ENCODE measurements at places on chromosomes 11 and 22.

GRCh38 chr11:17831228-17831627 is 96.6 kb downstream of the KCNC1 start:
- no peak for DNase-seq

DNA sequence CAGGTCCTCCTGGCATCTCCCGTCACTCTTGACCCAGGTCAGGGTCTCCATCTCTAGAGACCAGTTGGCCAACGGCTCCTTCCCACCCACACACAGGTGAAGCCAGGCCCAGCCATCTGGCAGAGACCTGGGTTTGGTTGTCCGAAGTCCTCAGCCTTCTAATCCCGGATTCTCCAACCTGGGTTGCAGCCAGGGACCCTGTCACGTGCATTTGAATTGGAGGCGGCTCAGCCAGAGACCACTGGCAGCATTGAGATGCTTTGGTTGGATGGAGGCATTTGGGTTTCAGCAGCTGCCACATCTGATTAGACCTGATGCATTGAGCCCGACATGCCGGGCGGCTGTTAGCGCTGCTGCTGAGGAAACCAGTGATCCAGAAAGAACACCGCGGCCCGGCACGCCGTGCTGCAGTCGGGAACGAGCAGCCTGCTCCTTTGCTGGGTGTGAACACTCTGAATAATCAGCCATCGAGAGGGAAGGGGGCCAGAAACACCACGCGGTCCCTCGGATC is 163.2 kb downstream of the BRD1 start:
- DNase-seq: peak; percentile 8

GRCh38 chr11:44725757-44726282 is 942 bp upstream of the TSPAN18 start:
- DNase-seq: no peak

GRCh38 chr22:44395118-44396005 is 82.6 kb upstream of the SHISAL1 start:
- DNase-seq: no peak

GRCh38 chr11:68682531-68682961 is 1.8 kb upstream of the GAL start:
- DNase-seq: no peak

DNA sequence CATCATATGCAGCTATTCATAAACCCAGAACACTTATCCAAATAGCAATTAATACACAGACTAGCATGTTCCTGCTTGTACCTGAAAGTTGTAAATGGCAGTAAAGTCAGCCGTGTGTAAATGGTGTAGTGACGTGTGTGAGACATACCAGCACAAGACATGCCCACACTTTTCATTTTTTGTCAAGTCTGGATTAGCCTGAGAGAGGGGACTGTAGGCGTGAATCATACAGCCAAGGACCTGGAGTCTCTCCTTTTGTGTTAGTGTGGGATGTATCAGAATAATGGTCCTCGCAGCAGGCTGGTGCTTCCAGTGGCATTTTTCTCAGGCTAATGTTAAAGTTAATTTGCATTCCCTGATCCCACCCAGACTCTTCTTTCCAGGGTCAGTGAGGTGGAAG is 116.8 kb upstream of the BMAL1 start:
- no peak for DNase-seq

DNA sequence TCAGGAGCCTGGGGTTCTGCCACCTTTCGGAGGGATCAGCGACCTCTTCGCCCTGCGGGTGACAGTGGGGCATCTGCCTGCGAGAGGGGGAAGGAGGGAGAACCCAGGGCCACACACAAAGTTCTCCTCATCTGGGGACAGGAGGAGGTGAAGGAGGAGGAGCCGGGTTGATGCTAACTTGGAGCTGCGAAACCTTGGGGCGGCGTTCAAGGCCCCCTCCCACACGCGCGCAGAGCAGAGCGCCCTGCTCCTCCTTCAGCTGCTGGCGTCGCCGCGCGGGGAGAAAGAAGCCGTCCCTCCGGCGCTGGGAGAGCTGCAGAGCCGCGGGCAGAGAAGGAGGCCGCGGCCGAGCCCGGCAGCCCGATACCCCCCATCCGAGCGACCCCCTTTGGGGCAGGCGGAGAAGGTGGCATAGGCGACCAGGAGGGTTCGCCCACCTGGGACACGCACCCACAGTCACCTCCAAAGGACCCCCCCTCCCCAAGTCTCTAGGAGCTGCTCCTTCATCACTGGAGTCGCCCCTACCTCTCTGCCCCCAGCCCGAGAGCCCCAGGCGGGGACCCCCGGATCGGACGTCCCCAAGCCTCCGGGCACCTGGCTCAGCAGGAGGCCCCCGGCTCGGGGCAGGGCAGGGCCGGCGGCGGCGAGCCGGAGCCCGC is at the start of gene RASD2:
RASD2 (plus strand) TSS at position 237 of the 659 bp plus-strand sequence. CDS start 5,979 bp downstream, outside the sequence.
- no peak for DNase-seq

DNA sequence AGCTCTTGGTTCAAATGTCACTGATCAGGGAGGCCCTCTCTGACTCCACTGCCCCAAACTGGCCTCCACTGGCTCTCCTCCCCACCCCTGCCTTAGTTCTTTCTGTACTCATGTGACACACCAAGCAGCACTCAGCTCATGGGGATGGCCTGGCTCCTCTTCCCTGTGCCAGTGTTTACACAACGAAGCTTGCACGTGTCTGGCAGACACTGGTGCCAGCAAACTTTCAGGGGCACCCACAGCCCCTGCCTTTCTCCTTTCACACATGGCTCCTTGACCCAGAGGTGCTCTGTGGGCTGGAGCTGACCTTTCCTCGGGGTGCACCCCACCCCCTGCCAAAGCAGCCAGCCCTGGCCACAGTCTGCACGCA is 37.6 kb upstream of the PARVG start:
- no peak for DNase-seq

DNA sequence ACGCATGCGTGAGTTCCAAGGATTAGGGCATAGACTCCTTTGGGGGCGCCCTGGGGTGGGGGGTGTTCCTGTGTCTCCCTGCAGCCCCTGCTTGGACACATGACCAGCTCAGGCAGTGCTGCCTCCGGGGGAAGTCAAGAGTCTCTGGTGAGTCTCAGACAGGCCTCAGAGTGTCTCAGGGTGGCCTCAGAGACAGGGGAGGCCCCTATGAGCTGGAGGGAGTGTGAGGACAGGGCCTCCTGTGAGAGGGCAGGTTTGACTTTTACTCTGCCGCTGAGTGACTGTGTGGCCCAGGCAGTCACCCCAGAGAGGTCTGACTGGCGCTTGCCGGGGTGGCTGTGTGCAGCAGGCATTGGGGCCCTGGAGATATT is 41.2 kb upstream of the KCNQ1OT1 start:
- DNase-seq: no peak

DNA sequence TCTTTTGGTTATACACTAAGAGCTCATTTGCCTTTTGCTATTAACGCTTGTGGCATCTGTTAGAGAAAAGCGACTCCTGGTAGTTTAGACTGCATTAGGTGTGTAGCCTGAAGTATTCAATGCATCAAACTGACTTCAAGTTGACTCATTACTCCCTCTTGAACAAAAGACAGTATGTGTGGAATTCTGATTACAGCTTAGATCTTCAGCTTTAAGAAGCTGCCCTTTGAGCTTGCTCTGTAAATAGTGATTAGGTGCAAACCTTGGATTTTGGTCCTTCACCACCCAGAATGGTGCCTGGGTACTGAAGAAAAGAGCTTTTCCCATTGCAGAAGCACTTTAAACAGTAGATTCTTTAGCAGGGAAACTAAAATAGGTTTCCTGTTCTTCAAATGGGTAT is 62.1 kb downstream of the FAT3 start:
- DNase-seq: no peak

DNA sequence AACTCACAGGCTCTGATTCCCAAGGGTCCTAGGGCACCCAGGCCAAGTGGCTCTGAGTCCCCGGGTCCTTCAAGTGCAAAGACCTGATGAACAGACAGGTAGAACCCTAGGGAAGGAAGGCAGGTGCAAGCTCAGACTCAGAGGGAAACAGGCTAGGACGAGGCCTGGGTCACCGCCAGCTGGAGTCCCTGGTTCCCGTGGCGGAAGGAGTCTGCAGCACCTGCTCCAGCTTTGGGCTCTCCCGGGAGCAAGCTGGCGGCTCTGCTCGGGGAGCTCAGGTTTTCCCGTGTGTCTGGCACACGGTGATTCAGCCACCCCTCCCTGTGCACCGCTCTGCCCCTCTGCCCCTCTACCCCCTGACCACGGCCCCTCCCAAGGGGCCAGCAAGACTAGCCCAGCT is 59.8 kb downstream of the WNT7B start:
- no peak for DNase-seq

GRCh38 chr11:130606781-130607511 is 158.5 kb downstream of the ADAMTS15 start:
- no peak for DNase-seq

DNA sequence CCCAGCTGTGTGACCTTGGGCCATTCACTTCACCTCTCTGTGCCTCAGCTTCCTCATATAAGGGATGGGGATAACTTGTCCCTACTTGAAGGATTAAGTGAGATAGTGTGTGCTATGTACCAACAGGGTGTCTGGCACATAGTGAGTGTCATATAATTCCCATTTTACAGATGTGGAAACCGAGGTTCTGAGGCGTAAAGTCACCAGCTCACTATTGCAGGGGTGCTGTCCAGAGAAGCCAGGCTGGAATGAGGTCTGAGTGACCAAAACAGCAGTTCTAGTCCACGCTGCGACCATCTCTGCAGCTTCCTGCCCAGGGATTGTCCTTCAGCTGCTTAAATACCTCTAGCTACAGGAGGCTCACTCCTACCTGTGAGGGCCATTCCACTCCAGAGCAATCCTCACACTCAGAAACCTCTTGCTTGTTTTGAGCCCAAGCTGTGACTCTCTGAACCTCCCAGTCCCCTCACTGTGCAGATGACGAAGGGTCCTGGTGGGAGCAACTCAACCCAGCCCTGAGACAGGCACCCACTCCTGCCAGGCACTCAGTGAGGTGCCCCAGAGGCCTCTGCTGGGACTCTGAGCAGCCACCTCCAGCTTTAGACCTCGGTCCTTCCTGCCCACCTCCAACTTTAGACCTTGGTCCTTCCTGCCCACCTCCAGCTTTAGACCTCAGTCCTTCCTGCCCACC is 5.8 kb downstream of the MB start:
- DNase-seq: no peak

DNA sequence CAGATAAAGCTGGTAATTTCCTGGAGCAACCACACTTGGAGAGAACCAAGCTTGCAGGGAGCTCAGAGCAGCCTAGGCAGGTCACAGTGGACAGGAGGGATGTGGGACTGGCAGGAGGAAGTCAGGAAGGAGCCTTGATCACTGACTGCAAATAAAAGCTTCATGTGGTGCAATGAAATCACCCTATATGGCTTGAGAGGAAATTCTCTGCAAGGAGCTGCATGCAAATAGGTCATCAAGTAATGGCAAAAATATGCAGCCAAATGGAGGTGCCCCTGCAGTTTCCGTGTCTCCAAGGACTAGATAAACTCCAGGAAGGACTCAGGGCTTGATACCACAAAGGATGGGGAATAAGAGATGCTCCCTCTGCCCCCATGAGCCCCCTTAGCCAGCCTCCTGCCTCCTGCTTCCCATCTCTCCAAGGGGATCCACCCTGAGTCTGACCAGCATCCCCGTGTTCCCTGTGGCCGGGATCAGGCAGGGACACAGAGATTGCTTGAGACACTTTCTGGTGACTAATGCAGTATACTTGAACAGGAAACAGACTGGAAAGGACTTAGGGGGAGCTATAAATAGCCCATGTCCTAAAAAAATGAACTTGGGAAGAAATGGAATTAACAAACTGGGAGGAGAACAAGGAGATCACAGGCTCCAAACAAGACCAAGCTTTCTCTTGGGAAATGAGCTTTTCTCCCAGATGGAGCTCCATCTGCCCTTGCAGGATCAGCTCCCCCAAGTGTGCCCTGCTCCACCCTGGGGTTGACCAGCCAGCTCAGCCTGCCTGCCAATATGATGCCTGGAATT is 23.9 kb upstream of the MICAL2 start:
- no peak for DNase-seq

DNA sequence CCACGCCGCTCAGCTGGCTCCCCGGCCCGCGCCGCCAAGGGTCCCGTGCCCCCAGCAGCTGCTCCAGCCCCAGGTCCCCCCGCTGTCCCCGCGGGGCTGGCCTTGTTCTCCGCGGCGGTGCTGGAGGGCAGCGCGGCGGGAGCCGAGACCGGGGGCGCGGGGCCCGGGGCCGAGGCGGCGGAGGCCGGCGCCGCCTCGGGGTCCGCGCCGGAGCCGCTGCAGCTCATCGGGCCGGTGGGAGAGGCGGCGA is 128 bp downstream of the TAF10 start:
- DNase-seq: no peak

DNA sequence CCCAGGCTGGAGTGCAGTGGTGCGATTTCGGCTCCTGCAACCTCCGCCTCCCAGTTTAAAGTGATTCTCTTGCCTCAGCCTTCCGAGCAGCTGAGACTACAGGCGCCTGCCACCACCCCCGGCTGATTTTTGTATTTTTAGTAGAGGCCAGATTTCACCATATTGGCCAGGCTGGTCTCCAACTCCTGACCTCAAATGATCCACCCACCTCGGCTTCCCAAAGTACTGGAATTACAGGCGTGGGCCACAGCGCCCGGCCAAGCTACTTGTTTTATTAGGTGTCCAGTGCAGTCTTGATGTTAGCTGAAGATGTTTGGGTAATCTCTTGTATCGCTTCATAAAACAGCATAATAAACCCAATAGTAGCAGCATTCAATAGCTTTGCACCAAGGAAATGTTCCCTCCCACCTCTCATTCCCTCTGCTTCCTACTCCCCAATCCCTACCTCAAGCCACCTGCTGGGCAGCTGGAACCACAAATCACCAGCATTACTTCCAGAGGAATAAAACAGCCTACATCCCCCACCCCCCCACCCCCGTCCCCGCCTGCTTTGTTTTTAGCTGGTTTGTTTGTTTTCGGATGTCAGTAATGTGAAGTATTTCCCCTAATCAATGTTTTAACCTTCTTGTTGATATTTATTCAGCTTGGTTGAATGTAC is 11.0 kb upstream of the GRIK4 start:
- no peak for DNase-seq

GRCh38 chr11:86202013-86202336 is 42.6 kb upstream of the EED start:
- DNase-seq: no peak

DNA sequence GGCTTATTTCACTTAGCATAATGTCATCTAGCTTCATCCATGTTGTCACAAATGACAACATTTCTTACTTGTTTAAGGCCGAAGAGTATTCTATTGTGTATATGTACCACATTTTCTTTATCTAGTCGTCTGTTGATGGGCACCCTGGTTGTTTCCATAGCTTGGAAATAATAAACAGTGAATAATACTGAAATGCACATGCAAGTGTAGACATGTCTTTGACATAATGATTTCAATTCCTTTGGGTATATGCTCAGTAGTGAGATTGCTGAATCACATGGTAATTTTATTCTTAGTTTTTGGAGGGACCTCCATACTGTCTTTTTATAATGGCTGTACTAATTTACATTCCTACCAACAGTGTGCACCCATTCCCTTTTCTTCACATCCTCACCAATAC is 508.0 kb downstream of the NELL1 start:
- no peak for DNase-seq

DNA sequence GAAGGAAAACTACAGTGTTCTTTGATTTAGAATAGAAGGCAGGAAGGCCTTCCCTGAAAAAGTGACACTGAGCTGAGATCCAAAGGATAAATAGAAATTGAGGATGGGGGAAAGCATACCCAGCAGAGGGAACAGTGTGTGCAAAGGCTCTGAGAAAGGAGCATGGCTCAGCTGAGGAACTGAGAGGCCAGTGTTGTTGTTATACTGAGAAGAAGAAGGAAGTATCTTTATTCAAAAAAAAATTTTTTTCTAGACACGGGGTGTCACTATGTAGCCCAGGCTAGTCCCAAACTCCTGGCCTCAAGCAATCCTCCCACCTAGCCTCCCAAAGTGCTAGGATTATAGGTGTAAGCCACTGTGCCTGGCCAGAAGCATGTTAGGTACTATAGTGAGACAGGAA is 3.5 kb upstream of the PIK3C2A start:
- no peak for DNase-seq
